ENCODE measurements at places on chromosomes 4 and X.

GRCh38 chr4:176538217-176538925 lies 218.6 kb downstream of the SPCS3 start:
- no peak for DNase-seq

DNA sequence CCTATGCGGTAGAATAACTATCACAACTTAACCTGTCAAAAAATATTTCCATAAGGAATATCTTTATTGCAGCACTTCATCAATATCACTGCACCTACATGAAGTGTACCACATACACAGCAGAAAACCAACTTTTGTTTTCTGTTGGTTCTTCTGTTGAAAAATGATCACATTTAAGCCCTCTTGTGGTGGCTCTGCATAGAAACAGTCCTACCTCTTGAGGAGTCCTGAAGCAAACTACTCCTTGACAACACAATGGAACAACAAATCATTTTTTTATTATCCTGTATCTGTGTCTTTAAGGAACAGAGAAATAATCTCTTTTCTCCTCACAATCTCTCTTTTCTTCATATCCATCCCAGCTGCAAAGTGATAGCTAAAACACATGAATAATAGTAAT lies 39.8 kb upstream of the ATOH1 start:
- DNase-seq, result no peak

DNA sequence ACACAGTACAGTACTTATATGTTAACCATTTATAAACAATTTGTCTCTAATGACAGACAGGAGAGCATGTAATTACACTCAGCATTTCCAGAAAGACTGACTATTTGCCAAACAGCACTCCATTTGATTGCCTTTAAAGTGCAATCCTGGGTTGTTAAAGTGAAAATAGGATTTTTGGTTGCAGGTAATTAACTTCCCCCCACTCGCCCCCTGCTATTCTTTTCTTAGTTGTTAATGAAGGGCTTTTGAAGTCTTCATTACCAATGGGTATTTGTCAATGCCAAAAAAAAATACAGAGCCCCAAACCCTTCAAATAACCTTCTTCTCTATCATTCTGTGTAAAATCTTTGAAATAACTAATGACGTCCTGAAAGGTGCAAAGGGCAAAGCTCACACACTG lies 825.6 kb downstream of the STPG2 start:
- DNase-seq, result no peak

- DNase-seq, result no peak
These were observed 9.1 kb downstream of the LAMTOR3 start for GRCh38 chr4:99885063-99885664.

GRCh38 chr4:159075531-159075932 lies 27.3 kb upstream of the RAPGEF2 start:
- DNase-seq, result no peak

- no peak for DNase-seq
These were observed 6.0 kb downstream of the PLXNB3 start for GRCh38 chrX:153769865-153770600.

DNA sequence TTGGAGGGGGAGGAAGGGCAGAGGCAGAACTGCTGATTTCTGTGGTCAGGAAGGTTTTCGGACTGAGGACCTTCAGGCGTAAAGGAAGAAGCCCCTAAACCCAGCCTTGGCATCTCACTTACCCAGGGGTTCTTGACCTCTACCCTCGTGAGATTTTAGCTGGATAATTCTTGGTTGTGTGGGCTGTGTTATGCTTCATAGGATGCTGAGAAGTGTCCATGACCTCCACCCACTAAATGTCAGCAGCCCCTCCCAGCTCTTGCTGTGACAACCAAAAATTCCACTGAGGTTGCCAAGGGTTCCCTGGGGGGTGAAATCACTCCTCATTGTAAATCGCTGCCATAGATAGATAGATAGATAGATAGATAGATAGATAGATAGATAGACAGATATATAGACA lies 5.8 kb upstream of the CRLF2 start:
- DNase-seq, result no peak

GRCh38 chrX:40855411-40855810 lies 120.1 kb upstream of the MED14 start:
- DNase-seq, result no peak

DNA sequence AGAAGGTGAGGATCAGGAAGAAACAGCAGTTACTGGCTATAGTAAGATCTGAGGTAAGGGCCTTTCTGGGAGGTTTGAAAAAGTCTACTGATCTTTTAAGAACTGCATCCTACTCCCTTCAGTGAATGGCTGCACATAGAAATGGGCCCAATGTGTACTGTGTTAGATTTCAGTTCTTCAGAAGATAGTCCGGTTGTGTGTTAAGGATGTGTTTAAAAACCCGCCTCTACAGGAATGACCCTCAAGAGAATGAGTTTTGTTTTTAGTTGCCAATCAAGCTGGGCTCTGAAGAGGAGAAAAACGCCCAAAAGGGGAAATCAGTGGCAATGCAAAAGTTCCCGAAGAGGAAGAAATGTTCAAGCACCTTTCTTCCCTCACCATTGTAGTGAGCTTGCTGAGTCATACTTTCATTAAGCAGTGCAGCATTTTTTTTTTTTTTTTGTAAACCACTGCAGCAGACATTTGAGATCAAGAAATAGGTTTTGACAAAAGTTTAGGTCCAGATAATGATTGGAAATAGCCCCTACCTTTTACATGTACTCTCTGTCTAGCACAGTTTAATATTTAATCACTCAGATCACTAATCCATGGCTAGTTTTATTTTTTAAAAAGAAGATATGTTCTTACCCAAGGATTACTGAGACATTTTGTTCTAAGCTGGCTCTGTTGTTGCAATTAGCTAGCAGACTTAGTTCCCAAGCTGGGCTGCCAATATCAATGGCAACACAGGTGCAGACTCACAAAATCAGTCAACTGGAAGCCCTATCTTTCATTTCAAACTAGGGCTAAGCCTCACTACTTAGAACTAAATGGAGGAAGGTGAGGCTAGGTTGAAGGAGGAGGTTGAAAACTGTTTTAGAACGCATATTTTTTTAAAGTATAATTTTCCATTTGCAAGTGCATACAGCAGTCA lies 7.0 kb upstream of the TRPC5OS start:
- no peak for DNase-seq

DNA sequence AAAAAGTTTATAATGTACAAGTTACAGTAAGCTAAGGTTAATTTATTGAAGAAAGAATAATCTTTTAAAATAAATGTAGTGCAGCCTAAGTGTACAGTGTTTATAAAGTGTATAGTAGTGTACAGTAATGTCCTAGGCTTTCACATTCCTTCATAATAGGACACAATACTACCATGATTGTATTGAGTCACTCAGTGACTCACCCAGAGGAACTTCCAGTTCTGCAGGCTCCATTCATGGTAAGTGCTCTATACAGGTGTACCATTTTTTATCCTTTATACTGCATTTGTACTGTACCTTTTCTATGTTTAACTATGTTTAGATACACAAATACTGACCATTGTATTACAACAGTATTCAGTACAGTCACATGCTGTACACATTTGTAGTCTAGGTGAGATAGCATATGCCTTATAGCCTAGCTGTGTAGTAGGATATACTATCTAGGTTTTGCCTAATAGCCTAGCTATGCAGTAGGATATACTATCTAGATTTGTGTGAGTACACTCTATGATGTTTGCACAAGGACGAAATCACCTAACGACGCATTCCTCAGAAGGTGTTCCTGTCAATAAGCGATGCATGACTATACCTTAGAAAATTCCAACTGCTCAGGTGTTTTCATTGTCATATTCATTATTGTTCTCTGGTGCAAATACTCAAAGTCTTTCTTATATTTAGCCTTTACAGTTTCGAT lies 5.5 kb upstream of the TMEM255A start:
- no peak for DNase-seq

DNA sequence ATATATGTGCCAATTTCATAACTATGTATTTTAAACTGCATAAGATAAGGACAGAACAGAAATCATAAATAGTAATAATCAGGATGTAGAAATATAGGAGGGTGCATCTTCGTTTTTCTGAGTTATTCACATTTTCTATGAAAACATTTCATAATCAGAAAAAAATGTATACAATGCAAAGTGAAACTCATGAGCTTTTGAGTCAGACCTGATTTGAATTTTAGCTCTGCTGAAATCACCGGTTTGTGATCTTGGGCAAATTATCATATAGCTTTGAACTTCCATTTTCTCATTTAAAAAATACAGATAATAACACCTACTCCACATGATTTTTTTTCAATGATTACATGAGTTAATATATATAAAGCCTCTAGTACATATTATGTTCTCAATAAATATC lies 106.9 kb downstream of the KDR start:
- DNase-seq, result no peak

DNA sequence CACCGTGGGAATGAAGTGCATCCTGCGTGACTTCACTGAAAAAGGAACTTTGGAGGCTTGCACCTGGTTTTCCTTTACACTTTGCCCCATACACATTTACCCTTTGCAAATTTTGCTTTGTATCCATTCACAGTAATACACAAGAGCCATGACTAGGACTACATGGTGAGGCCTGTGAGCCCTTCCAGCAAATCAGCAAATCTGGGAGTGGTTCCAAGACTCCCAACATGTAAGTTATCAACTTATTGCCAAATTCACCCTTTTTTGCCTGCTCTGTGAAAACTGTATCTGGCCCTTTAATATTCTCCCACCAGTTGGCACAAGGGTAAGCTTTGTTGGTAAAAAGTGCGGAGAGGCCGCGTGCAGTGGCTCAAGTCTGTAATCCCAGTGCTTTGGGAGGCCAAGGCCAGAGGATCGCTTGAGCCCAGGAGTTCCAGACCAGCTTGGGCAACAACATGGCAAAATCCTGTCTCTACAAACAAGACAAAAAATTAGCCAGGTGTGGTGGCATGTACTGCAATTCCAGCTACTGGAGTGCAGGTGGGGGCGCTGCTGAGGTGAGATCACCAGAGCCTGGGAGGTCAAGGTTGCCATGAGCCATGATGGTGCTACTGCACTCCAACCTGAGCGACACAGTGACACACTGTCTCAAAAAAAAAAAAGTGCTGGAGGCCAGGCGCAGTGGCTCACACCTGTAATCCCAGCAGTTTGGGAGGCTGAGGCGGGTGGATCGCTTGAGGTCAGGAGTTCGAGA lies 5.0 kb downstream of the PRMT9 start:
- DNase-seq, result no peak

- DNase-seq, result no peak
These were observed 32.7 kb downstream of the NFKB1 start for GRCh38 chr4:102533904-102534303.

GRCh38 chrX:78754917-78755316 lies 7.4 kb downstream of the LPAR4 start:
- DNase-seq, result no peak
